ENCODE measurements at places on chromosomes 6 and 20. TPM values are rescaled to one million over a fixed set of nuclear protein-coding genes. Genes with fewer than 3 reads are reported as not detected.

DNA sequence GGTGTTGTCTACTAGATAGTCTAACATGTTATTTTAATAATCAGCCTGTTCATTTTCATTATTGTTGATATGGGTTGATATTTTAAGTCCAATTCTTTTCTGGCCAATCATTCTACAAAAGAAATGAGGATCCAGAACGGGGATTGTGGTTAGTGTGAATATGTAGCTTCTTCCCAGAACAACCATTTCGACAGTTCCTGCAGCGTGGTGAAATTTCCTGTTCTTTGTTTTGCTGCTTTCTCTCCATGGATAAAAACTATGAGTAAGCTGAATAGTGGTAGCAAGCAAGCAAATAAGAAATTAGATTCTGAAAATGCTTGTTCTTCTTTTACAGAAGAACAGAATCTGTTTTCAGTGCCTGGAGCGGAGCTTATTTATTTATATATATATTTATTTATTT, 65.5 kb upstream of the F13A1 start:
- no peak for DNase-seq

DNA sequence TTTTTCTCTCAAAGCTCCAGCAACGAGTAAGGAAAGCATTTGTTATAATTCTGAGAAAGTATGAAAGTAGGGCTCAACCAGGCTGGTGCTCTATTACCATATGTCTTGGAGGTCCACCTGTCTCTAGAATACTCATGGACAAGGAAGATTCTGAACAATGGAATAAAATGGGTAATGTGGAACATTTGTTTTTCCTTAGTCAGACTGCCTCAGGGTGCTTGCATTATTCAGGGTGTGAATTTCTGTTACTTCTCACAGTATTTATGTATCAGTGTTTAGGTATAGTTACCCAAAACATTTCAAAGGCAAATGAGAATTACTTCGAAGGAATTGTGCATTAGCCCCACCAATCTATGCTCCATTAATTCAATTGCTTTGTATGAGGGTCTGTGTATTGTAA, 586.2 kb upstream of the CITED2 start:
- no peak for DNase-seq

GRCh38 chr20:32159766-32160221, 47.7 kb downstream of the PLAGL2 start:
- peak; percentile 15 for DNase-seq

Gene TNXB
- 13.3 TPM for polyA plus RNA-seq

- DNase-seq = no peak
These were observed 718.5 kb downstream of the RFPL4B start for GRCh38 chr6:113065611-113066010.

Gene SHLD1
- polyA plus RNA-seq = 12.4 TPM

DNA sequence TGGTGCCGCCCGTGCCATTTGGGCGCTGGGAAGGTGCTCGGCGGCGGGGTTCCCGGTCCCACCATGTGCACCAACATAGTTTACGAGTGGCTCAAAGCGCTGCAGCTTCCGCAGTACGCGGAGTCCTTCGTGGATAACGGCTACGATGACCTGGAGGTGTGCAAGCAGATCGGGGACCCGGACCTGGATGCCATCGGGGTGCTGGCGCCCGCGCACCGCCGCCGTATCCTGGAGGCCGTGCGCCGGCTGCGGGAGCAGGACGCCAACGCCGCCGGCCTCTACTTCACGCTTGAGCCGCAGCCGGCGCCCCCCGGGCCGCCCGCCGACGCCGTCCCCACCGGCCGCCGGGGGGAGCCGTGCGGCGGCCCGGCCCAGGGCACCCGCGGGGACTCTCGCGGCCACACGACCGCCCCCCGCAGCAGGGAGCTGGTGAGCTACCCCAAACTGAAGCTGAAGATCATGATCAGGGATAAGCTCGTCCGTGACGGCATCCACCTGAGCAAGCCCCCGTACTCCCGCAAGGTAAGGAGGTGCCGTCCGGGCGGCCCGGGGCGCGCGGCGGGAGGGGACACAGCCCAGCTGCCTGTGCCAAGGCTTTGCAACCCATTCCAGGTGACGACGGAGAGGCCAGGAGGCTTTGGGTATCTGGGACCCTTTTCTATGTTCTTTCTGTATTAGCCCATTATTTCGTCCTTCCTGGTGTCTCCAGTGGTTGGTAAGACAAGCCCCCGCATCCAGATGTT, 547 bp downstream of the SAMD5 start:
- DNase-seq = peak; percentile 37

DNA sequence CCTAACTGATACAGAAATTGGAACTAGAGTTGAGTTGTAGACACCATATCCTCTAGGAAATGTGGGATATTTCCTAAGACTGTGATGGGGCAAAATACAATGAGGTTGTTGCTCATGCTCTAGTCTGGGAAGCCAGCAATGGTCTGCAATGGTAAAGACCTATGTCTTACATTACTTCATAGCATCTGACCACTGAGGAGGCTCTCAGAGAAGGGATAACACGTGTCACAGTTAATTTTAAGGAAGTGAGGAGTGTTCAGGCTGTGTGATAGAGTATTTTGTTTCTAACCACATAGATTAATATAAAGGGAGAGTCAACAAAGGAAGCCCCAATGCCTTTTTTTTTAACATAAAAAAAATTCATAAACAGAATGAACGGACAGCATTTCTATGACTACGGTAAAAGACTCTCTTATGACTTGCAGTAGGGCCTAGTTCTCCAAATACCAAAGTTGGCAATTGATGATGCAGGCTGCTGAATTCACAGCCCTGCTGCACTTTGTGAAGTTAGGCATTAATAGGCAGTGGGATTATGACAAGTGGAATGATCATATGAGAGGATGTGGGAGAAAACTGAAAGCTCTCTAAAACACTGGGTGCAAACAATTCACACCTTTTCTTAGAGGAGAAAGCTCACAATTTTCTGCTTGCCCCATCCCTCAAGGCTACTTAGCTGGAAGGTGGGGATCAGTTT, 13.7 kb downstream of the KCNS1 start:
- no peak for DNase-seq

DNA sequence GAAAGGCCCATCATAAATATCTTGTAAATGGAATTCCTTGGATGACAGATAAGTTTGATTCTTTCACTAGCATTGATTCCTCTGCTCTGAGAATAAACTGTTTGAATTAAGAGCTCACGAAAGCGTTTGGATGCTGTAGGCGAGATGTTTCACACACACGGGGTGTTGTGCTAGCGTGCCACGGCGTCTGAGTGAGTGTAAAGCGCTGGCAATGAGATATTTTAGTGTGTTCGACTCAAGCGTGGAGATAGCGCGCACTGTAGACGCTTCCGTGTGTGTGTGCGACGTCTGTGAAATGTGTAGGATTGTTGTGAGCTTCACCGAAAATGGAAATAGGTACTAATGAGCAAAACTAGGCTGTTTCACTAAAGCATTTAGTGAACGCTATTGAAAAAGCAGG, 29.4 kb upstream of the ADRM1 start:
- DNase-seq = no peak

Gene ITPR3
- 6.9 TPM for polyA plus RNA-seq

DNA sequence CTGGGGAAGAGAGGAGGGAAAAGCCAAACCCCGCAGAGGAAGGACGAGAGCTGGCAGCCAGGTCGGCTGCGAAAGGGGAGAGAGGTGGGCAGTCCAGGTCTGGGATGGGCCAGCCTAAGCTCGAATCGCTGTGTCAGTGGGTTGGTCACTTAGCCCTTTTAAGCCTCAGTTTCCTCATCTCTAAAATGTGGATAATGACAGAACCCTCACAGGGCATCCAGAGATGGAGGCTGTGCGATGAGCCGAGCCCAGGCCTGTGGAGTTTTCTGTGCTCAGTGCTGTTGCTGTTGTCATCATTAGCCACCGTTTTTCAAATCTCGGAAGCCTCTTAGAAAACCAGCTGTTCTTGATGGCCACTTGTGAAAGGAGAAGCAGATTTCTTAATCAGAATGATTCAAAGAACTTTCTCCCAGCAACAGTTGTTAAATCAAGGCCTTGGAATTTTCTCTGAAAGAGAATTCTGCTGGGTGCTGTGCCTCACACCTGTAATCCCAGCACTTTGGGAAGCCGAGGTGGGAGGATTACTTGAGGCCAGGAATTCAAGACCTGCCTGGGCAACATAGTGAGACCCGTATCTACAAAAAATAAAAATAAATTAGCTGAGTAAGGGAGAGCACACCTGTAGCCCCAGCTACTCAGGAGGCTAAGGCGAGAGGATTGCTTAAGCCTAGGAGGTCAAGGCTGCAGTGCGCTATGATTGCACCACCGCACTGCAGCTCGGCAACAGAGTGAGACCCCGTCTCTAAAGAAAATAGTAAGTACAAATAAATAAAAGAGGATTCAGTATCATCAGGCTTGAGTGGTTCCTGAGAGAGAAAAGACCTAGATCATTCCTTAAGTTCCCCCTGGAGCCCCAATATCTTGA, 46.3 kb upstream of the ENTPD6 start:
- no peak for DNase-seq

GRCh38 chr6:92538275-92538674, 881.1 kb downstream of the EPHA7 start:
- no peak for DNase-seq

DNA sequence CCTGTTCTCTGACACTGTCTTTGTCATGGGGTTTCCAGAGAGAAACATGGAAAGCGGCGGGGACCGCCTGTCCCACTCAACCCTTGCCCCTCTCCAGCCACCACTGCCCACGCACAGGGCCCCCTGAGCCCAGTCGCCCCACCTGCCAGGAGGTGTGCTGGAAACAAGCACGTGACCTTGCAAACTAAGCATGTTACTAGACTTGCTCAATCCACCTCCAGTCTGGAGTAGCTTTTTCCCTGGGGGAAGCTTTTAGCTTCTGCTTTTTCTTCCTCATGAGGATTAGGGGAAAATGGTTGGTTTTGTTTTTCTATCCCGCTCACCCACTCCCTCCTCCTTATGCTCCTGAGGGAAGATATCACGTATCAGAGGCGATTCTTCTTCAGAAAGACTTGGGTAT, 105.7 kb downstream of the PLEKHG1 start:
- no peak for DNase-seq

- DNase-seq = no peak
These were observed 73.1 kb upstream of the CLDN20 start for GRCh38 chr6:155190677-155191076.

Gene GGT7
- polyA plus RNA-seq = 15.5 TPM

Gene DEFB126
- not detected for polyA plus RNA-seq

Gene CNR1
- polyA plus RNA-seq = 4.2 TPM

GRCh38 chr6:117501722-117502121, 19.2 kb downstream of the DCBLD1 start:
- DNase-seq = no peak

GRCh38 chr6:118639054-118639964, 12.1 kb downstream of the CEP85L start:
- DNase-seq = no peak

GRCh38 chr6:144263786-144264185, 21.3 kb upstream of the UTRN start:
- no peak for DNase-seq

GRCh38 chr6:79731471-79731870, 100.3 kb downstream of the SH3BGRL2 start:
- no peak for DNase-seq

Gene MUC21
- polyA plus RNA-seq = not detected

- no peak for DNase-seq
These were observed 573 bp downstream of the SNX3 start for GRCh38 chr6:108260126-108260808.

GRCh38 chr6:142846883-142847287, 98.1 kb downstream of the HIVEP2 start:
- DNase-seq = no peak

- peak; percentile 60 for DNase-seq
These were observed 2.0 kb upstream of the NPEPL1 start for GRCh38 chr20:58690396-58691135.

Gene SMIM13
- 3.6 TPM for polyA plus RNA-seq

GRCh38 chr20:60768216-60768615, 483.8 kb upstream of the CDH4 start:
- no peak for DNase-seq

- no peak for DNase-seq
These were observed 112.4 kb upstream of the FOXA2 start for GRCh38 chr20:22696759-22697158.

- no peak for DNase-seq
These were observed 175.5 kb upstream of the FOXQ1 start for GRCh38 chr6:1136415-1136774.

GRCh38 chr20:38573413-38573812, 7.6 kb upstream of the ADIG start:
- DNase-seq = no peak

Gene NR2E1
- polyA plus RNA-seq = not detected

DNA sequence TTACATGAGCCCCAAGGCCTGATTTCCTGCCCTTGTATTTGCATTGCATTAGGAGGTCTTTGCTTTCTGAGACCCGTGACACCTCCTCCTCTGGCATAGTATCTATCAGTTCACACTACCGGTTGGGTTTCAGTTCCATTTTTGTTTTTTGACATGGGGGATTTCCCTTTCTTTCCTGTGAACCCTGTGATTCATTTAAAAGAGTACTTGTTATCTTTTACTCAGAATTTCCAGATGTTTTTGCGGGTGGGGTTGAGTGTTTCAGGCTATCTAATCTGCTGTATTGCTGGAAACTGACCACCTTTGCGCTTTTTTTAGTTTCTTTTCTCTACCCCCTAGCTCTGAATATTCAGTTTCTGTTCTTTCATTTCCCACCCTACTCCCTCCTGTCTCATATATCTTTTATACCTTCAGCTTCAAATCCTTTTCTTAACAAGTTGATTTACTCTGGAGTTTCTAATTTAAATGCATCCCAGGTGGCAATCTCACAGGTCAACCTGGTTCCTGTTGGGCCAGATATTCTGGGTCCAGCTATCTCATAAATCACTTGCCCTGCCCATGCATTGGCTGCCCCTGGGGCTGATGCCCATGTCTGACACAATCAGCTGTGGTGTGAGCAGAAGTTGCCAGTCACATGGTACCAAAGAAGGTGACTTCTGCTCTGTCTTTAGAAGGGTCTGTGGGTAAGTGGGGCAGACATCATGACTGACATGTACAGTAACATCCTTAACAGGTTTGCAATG, 14.3 kb upstream of the NCOA3 start:
- no peak for DNase-seq

DNA sequence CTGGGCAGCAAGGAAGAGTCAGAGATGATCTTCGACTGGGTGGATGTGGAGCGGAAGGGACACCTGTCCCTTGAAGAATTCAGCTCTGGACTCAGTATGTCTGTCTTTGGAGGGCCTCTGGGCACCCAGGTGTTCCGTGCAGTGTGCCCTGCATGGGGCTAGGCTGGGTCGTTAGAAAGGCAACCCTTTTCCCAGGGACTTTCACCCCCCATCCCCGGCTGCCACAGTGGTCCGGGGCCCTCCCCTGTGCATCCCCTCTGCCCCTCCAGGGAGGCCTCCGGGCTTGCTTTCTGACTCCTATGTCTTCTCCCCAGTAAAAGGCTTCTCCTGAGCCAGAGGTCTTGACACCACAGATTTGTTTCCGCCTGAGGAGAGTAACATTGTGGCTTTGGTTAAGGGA, 16.2 kb downstream of the RAB44 start:
- no peak for DNase-seq

DNA sequence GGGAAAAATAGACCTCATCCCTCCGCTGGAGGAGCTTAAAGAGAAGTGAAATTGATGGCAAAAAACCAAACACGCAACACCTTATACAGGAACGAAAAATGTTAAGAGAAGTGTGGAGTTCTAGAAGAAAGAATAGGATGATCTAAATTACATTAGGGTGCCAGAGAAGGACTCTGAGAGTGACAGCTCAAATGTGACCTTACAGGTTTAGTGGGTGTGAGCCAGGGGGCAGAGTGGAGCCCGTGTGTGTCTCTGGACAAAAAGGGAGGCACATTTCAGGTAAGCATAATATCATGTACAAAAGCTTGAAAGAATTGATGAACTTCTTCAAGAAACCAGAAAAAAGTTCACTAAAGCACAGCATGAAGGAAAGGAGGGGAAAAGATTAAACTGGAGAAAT, 20.8 kb downstream of the HLA-DRA start:
- no peak for DNase-seq

Gene SLC52A3
- polyA plus RNA-seq = 4.7 TPM

Gene MUC22
- polyA plus RNA-seq = not detected
